ENCODE measurements at places on chromosomes 5 and 9.

GRCh38 chr9:99373912-99374311 lies 151.8 kb downstream of the SEC61B start:
- no peak for DNase-seq

GRCh38 chr9:131505012-131505411 lies 2.3 kb downstream of the POMT1 start:
- no peak for DNase-seq

- no peak for DNase-seq
These were observed 25.4 kb upstream of the WWC1 start for GRCh38 chr5:168266016-168266415.

DNA sequence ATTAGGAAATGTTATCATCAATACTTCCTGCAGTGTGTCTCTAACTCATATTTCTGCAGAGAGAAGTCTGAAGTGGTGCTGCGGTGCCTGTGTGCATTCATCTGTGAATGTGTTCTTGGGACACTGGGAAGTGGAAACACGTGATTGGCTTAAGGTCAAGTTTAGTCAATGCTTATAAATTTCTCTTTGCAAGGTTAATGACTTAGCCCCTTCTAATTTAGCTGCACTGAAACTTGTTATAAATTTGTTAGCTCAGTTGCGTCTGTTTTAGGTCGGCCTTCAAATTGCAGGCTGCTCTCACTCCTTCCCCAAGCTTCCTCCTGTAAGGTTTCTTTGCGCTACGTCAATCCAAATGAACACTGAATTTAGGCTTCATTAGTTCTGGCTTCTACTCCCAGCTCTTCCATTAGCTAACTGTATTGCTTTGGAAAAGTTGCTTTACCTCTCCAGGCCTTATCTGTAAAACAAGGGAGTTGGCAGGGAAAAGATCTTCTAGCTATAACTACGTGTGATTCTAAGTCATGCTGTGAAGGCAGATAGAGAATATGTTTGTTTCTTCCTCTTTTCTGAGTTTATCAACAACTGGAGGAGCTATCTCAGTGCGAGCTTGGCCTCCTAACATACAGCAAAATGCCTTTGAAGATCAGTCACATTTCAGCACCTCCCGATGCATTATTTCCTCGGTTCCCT lies 341.8 kb downstream of the NFIB start:
- no peak for DNase-seq

DNA sequence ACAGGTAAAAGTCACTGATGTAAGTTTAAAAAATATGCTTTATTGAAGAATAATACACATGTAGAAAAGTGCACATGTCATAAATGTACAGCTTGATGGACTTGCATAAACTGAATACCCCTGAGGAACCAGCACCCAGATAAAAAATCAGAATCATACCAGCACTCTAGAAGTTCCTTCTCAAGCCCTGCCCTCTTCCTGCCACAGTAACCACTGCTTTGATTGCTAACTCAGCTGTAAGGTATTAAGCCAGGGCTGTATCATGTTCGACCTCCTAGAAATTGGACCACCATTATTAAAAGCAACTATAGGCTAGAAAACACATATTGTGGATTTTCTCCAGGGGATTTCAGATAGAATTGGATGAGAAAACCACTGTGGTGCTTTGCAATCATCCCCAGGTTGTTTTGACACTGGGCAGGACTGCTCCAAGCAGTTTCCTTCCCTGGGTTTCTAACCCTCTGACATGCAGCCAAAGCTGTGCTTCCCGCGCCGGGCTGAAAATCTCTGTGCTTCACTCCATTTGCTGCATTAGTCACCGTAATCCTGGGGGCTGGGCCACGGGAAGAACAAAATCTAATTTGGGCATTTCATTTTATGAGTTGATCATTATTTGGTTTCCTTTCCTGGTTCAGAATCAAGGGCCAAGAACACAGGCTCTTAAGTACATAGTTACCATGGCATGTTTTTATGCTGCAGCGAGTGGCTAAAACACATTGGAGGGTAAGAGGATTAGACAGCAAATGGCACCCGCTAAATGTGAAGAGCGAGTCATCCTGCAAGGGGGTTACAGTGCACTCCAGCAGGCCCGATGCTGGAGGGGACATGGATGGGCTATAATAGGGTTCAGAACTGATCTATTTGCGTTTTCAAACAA lies 139.4 kb upstream of the IL12B start:
- DNase-seq = no peak

DNA sequence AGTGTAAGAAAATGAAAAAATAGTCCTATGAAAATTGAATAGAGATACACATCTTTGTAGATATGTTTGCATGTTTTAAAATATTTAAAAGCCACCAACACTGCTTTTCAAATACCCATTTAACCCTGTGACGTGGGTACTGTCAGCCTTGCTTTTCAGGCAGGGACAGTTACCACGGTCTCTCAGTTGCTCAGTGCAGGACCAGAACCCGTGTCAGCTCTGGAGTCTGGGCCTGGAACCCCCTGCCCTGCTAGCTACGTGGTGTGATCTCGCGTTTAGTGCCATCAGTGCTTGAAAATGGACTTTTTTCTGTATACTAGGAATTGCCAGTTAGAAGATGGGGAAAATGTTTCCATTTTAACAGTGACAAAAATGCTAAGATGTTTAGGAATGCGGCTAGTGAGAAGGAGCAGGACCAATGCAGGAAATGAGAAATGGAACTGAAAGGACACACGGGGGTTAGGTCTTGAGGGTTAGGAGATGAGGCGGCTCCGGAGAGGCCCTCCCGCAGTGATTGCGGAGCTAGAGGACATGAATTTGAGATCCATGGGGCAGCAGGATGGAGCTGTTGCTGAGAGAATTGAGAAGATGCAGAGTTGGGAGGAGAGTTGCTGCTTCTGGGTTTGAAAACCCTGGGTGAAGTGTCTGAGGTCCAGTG lies 13.7 kb downstream of the RNU6ATAC start:
- no peak for DNase-seq

DNA sequence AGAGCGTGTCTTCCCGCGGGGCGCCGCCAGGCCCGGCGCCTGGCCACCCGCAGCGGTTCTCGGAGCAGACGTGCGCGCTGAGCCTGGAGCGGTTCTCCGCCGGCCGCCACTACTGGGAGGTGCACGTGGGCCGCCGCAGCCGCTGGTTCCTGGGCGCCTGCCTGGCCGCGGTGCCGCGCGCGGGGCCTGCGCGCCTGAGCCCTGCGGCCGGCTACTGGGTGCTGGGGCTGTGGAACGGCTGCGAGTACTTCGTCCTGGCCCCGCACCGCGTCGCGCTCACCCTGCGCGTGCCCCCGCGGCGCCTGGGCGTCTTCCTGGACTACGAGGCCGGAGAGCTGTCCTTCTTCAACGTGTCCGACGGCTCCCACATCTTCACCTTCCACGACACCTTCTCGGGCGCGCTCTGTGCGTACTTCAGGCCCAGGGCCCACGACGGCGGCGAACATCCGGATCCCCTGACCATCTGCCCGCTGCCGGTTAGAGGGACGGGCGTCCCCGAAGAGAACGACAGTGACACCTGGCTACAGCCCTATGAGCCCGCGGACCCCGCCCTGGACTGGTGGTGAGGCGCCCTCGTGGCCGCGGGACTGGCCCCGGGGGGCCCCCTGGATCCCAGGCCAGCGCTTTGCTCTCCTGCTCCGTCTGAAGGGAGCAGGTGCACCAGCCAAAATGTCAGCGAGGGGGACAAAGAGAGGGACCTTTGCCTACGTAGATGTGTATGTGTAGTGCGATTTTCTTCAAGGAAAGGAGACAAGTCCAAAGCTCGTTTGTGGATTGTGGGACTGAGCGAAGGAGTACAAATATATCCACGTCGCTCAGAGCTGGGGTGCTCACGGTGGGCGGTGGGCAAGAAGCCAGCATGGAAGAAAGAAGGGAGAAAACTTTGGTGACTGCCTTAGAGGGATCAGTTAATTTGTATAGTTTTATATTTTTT lies 19.5 kb downstream of the BTNL9 start:
- DNase-seq = no peak

- DNase-seq = no peak
These were observed 26.3 kb downstream of the SSBP2 start for GRCh38 chr5:81724571-81724970.

DNA sequence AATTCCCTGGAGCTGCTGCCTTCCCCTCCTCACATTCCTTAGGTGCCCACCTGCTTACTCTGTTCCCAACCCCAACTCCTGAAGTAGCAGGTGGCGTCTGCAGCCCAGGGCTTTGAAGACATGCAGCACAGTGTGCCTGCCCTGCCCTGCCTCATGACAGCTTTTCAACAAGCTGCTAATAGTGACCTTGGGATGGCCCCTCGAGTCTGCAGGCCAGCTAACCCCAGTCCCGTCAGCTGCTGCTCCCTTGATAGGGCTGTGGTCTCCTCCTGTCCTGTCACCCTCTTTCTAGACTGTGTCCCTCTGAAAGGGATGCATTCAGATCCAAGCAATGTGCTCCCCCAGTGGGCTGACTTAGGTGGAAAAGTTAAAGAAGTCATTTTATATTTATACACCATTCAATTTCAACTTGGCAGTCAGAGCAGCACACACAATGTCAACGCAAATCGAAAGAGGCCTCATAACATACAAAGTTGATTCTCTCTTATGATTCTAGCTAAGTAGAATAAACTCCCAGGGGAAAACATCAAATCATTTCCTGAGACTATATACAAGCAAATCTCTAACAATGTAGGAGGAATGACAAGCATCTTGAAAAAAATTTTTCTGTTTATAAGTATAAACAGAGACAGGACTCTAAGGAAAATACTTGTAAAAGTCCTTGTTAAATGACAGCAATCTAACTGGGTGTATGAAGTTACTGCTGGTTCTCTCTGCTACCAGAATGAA lies 37.9 kb downstream of the ADRB2 start:
- DNase-seq = no peak

GRCh38 chr9:109401990-109402318 lies 81.1 kb upstream of the EPB41L4B start:
- no peak for DNase-seq

- DNase-seq = no peak
These were observed 688 bp downstream of the CNTLN start for GRCh38 chr9:17135295-17136160.

GRCh38 chr5:141518618-141519015 lies 29.7 kb downstream of the PCDHGC5 start:
- no peak for DNase-seq

- no peak for DNase-seq
These were observed 72.7 kb upstream of the IER5L start for GRCh38 chr9:129250786-129251185.

DNA sequence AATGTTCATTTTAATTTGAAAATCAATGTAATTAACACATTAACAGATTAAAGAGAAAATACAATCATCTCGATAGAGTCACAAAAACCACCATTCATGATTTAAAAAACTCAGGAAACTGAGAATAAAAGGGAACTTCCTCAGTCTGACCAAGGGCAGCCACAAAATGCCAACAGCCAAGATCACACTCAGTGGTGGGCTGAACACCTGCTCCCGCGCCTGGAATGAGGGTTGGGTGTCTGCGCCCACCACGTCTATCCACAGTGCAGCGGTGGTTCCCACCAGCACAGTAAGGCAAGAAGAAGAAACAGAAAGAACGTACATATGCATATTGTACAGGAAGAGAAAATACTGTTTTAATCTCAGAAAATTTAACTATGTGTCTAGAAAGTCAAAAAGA lies 11.7 kb upstream of the NSMF start:
- no peak for DNase-seq

DNA sequence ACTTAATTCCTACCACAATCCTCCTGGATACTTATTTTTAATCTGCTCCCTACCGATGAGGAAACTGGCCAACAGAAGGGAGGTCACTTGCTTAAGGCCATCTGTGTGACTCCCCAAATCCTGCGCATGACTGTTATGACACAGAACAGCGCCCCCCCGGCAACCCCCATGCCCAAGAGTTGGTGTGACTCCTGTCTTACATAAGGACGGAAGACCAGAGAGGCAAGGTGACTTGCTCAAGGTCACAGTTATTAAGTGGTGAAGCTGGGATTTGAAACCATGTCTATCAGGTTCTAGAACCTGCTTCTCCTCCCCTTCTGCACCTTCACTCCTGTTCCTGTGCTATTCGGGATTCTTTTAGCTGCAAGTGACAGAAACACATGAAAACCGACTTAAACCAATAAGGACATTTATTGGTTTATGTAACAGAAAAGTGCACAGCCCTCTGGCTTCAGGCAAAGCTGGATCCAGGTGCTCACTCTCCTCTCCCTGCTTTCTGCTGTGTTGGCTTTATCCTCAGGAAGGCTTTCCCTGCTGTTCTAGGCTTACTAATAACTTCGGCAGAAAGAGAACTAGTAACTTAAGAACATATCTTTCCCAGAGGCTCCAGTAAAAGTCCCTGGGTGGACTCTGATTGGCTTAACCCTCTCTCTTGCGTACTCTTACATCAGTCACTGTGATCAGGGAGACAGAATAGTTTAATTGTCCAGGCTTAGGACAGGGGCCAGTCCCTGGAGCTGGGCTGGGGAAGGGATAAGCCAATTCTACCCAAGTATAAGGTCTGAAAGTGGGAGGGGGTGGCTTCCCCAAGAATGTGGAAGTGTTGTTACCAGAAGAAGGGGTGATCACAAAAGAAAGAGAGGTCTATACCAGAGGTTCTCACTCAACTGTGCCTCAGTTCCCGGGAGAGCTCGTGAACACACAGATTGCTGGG lies 43.7 kb downstream of the FGF18 start:
- no peak for DNase-seq

DNA sequence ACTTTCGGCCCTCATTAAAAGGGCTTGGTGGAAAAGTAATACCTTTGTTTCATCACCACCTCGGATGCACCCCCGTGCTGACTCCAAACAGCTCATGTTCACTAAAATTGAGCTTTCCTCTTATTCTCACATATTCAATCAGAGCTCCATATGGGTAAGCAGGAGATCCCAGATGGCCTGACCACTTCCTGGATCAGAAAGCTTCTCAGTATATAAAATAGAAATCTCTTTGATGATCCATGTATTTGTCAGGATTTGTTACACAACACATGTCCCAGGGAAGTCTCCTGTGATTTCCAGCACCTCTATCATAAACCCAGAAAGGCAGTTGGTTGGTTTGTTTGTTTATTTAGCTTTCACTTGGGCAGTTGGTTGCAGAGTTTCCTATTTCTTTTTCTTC lies 402.0 kb downstream of the MLLT3 start:
- no peak for DNase-seq

DNA sequence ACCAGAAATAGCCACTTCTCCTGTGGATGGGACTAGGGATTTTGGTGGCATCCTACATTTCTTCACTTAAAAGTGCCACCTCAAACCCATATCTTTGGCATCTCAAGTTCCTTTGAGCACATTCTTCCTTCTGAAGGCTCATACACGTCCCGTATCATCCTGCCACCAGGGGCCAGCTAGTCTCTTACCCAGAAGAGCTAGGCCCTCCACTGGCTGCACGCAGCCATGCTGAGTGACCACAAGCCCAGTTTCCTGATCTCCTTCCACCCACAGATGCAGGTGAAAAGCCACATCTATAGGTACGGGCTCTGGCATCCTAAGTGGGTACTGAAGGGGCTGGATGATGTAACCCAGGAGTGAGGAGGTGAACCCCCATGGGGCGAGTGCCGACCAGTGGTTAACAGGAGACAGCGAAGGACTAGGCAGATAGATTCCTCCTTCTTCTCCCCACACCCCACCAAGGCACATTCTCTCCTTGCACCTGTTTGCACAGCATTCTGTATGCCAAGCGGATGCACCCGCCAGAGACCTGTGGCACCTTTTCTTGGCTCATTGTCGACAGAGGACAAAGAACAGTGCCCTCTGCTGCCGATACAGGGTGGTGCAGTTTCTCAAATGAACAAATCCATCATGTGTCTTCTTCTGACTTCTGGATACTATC lies 14.4 kb upstream of the SCGB3A1 start:
- peak; percentile 63 for DNase-seq

Data from activated T-cell treated with anti-CD3 and anti-CD28 coated beads, Interleukin-2, amount 50 U/mL, for 1 hour (primary cell).